ENCODE measurements at places on chromosomes 1 and 21. TPM values are rescaled to one million over a fixed set of nuclear protein-coding genes. Genes with fewer than 3 reads are reported as not detected.
A peak's percentile ranks its signal among the peaks of the same experiment; 100 is the strongest.

Gene IL22RA1
- total RNA-seq = not detected

- DNase-seq = no peak
Observed at GRCh38 chr1:81706650-81707435, 93.9 kb upstream of the ADGRL2 start.

GRCh38 chr1:155976062-155976912 is 2.1 kb downstream of the ARHGEF2 start:
- peak; percentile 67 for DNase-seq

- no peak for DNase-seq
Observed at GRCh38 chr1:180151508-180151907, 3.2 kb upstream of the QSOX1 start.

Gene LCA5L
- 6.0 TPM for total RNA-seq

DNA sequence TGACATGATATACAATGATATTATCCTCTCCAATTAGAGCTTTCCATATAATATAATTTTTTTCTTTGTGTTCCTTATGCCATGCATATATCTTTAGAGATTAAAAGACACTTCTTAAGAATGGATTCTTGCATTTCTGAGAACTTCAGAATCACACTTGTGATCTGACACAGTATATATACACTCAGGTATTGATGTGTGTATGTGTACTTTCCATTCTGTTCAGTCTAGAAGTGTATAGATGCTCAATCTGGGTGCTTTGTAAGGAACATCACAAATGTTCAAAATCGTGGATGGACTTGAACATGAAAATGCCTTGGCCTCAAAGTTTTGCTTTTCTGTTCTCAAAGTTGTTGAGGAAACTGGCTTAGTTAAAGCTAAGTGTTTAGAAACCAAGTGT is 102.7 kb downstream of the FGGY start:
- DNase-seq = no peak

All from breast epithelium (tissue), 4 donors.